Inflammatory macrophage treated with lipopolysaccharide for 4 hours (primary cell): ENCODE measurements at places on chromosomes 4 and X.
A peak's percentile ranks its signal among the peaks of the same experiment; 100 is the strongest.

DNA sequence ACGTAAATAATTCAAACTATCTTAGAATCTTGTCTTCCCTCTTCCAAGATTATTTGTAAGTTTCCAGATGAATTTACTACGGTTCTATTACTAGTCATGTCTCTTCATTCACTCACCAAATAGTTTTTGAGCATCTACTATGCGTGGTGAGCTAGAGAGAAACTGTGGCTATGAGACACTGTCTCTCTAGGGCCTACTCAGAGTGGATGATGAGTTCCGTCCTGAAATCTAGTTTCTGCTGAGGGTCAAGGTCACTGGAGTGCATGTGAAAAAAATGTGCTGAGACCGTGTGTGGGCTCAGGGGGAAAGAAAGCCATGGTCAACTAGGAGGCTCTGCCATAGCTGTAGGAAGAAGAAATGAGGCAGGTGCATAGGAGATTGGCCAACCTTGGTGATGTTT, 320.2 kb upstream of the GATB start:
- DNase-seq = no peak

GRCh38 chr4:18540349-18540748, 518.8 kb upstream of the LCORL start:
- no peak for DNase-seq

GRCh38 chrX:51798701-51799100, 55.5 kb downstream of the GSPT2 start:
- no peak for DNase-seq

DNA sequence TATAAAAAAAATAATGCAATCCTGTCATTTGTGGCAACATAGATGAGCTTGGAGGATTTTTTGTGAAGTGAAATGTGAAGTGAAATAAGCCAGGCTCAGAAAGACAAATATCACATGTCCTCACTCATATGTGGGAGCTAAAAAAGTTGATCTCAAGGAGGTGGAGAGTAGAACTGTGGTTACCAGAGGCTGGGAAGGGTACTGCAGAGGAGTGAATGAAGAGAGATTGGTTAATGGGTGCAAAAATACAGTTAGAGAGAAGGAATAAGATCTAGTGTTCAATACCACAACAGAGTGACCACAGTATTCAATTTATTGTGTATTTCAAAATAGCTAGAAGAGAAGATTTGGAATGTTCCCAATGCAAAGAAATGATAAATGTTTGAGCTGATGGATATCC, 13.4 kb upstream of the ZCCHC18 start:
- DNase-seq = no peak

- DNase-seq = peak; percentile 5
Measured at GRCh38 chr4:123856689-123857545, 460.3 kb downstream of the SPRY1 start.

GRCh38 chrX:40277672-40278071, 179.9 kb upstream of the BCOR start:
- DNase-seq = no peak

DNA sequence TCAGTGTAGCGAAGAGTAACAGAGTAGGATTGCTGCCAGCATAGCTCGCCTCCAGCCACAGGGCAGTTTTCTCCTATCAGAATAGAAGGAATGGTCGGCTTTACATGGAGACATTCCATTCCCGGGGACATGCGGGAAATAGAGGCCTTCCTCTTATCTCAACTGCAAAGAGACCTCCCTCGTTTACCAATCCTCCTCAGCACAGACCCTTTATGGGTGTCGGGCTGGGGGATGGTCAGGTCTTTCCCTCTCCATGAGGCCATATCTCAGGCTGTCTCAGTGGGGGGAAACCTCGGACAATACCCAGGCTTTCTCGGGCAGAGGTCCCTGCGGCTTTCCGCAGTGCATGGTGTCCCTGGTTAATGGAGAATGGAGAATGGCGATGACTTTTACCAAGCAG, 285.0 kb downstream of the ASMT start:
- no peak for DNase-seq

DNA sequence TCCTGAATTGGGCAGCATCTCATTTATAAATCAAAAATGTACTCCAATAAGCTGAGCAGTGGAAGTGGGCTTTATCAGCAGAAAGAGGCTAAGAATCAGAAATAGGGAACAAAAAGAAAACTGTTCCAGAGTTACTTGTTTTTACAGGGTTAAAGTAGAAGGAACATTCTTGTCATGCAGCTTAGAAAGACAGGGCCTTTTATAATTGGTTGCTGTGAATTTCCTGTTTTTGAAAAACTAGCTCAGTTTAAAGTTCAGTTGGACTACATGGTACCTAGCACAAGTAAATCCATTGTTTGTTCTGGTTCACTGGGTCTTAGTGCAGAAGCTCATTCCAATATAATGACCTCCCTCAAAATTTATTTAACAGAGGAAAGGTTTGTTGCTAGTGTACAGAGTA, 200.8 kb downstream of the GRIA2 start:
- no peak for DNase-seq

DNA sequence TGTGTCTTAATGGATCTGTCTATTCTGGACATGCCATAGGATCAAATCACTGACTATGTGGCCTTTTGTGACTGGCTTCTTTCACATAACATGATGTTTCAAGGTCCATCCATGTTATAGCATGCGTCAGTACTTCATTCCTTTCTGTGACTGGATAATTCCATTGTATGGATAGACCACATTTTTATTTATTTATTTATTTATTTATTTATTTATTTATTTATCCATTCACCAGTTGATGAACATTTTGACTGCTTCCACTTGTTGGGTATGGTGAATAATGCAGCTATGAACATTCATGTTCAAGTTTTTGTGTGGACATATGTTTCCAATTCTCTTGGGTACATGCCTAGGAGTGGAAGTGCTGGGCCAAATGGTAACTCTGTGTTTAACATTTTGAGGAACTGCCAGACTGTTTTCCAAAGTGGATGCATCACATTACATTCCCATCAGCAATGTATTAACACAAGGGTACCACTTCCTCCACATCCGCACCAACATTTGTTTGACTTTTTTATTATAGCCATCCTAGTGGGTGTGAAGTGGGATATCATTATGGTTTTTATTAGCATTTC, 14.0 kb downstream of the RTL5 start:
- no peak for DNase-seq

- DNase-seq = no peak
Measured at GRCh38 chr4:114479595-114479994, 119.0 kb upstream of the UGT8 start.

- DNase-seq = no peak
Measured at GRCh38 chrX:10932842-10933440, 178.2 kb upstream of the HCCS start.

DNA sequence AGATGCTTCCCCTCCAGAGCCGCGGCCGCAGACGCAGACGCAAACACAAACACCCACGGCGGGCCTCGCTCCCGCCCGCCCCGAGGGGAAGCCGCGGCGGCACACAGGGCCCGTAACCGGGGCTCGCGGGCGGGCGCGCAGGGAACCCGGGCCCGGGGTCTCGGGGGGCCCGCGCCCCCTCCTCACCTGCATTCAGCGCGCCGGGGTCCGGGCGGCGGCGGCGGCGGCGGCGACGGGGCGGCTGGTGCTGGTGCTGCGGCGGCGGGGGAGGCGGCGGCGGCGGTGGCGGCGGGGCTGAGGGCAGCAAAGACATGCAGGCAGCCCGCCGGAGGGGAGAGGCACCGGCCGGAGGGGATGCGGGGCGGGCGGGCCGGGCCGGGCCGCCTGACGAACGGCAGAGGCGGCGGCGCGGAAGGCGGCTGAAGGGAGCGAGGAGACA, 255 bp upstream of the CNOT6L start:
- peak; percentile 88 for DNase-seq

DNA sequence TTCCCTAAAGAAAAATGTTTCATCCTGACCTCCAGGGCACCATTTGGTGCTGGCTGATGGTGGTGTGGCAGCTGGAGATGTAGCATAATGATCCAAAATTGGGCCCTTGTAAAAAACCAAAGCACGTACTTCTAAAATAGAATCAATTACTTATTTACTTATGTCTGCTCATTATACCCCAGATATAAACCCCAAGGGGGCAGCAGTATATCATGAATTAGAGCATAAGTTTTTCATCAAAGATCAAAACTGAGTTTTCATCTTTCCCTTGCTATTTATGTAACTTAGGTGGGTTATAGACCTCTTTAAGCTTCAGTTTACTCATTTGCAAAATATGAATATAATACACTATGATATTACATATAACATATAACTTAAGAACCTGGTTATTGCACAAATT, 241.1 kb downstream of the TACR3 start:
- no peak for DNase-seq

DNA sequence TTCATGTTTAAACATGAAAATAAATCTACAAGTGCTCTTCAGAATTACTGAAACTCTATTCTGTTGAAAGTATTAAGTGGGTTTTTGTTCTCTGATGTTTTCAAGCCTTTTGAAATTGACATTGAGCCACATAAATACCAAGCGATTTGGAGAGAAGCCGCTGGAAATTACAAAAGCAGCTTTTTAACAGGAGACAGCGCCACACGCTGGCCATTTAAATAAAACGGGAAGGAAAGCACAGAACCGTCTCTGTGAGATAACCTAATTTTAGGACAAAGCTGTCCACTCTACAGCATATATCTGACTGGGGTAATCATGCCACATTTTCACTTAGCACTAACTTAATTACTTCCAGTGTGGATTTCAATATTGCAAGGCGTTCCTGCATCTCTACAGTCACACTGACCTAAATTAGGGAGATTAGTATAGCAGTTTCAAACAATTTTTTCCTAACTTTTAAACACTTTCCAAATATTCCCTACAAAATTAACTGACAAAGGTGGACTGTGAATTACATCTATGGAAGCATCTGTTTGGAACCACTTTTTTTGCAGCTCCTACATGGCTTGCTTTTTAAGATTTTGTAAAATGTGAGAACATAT, 6.8 kb upstream of the ANOS1 start:
- DNase-seq = peak; percentile 41

DNA sequence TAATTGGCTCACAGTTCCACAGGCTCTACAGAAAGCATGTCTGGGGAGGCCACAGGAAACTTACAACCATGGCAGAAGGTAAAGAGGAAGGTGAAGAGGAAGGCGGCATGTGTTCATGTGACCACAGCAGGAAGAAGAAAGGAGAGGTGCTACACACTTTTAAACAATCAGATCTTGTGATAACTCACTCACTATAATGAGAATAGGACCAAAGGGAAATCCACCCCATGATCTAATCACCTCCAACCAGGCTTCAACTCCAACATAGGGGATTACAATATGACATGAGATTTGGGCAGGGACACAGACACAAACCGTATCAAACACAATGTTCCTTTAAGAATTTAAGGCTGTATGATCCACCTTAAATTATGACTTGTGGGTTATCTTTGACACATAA, 10.5 kb upstream of the PGM2 start:
- DNase-seq = no peak

- DNase-seq = no peak
Measured at GRCh38 chr4:112910109-112910736, 139.2 kb upstream of the ANK2 start.

DNA sequence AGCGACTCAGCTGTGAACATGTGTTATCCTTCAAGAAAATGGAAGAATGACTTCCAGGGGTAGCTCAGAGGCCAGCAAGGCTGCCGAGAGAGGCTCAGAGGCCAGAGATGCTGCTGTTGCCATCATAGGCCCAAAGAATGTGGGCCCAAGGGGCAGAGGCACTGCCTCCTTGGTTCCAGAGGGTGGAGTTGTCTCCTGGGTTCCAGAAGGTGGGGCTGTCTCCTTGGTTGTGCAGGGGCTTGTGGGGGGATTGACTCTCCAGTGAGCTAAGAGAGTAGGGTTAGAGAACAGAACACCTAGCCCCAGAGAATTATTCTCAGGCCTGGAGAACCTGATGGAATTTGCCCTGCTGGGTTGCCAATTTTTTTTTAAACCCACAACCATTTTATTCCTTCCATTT, 62.6 kb downstream of the DGKK start:
- DNase-seq = no peak

DNA sequence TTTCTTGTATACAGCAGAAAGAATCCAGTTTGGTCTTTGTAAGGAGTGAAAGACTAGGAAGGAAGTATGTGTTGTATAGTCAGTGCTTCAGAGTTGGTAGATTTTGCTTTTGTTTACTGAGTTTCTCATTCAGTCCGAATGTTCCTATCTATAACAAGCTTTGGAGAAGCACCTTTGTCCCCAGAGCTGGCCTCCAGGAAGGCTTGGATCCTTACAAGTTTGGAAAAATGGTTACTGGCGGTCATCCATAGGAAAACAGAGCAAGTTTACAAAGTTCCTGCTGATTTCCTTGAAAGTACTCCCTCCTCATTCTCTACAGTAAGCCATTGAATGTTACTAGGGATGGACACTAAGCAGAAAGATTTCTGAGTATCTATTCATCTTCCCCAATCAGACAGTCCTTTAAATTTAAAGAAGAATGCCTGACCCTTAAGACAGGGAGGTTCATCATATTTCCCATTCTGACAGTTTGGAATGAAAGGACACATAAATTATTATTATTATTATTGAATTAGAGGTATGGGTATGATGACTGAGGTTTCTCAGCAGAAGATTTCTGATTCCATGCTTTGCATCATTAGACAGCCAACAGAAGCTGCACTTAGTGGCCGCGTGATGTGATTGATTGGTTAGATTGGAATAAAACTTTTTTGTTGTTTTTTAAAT, 35.8 kb downstream of the FAT4 start:
- no peak for DNase-seq

DNA sequence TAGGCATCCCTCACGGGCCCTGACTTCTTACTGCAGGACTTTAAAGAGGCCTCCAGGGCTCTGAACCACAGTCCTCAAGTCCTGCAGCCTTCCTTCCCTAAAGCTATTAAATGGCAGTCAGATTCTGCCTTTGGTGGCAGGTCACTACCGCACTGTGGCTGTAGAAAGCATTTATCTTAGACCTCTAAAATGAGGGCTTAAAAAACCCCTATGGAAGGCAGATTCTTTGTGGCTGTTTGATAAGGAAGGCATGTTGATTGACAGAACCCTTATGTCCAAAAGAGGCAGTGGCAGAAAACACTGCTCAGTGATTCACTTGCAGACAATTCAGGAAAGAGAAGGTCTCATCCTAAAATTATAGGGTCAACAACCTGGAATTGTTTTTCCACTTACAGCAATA, 79.2 kb downstream of the FBXL5 start:
- DNase-seq = no peak

DNA sequence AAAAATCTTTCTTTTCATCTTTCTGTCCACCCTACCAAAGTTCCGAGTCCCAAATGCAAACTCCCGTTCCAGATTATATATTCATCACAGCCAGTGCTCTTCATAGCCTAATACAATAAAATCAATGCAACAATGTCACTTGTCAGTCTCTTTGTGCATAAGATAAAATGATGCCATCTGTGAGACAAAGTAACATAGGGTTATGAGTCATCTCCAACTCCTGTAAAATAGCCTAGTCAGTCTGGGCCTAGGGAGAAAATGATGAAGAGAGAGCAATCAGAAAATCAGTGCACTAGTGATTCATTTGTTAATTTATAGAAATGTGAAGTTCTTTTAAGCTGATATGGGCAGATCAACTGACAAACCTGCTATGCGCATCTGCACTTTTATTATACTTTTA, 689.1 kb upstream of the DIAPH2 start:
- no peak for DNase-seq

- no peak for DNase-seq
Measured at GRCh38 chr4:16866974-16867373, 31.5 kb downstream of the LDB2 start.
